ENCODE measurements at places on chromosomes 11 and 22.

- no peak for DNase-seq
Measured at GRCh38 chr22:49929211-49929979, 11.0 kb downstream of the CRELD2 start.

GRCh38 chr11:22042081-22042480, 150.8 kb upstream of the ANO5 start:
- DNase-seq, result no peak

DNA sequence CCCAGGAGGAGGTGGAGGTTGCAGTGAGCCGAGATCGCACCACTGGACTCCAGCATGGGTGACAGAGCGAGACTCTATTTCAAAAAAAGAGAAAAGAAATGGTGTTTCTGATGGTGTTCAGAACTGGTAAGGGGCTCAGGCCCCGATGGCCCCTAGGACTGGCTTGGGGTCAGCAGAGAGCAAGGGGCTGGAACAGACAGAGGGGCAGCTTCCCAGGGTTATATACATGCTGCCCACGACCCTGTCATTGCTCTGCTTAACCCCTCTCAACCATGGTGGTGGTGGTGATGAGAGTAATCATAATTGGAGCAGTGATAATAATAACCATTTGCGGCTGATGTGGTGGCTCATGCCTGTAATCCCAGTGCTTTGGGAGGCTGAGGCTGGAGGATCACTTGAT, 79.4 kb downstream of the CEP164 start:
- DNase-seq, result no peak

- DNase-seq, result no peak
Measured at GRCh38 chr11:69670158-69670845, 4.9 kb downstream of the LTO1 start.

- DNase-seq, result no peak
Measured at GRCh38 chr11:75635066-75635862, 33.6 kb downstream of the MAP6 start.

GRCh38 chr11:1060852-1061616, 13.6 kb upstream of the MUC2 start:
- peak; percentile 70 for DNase-seq

GRCh38 chr11:28048812-28049211, 59.1 kb downstream of the KIF18A start:
- no peak for DNase-seq

DNA sequence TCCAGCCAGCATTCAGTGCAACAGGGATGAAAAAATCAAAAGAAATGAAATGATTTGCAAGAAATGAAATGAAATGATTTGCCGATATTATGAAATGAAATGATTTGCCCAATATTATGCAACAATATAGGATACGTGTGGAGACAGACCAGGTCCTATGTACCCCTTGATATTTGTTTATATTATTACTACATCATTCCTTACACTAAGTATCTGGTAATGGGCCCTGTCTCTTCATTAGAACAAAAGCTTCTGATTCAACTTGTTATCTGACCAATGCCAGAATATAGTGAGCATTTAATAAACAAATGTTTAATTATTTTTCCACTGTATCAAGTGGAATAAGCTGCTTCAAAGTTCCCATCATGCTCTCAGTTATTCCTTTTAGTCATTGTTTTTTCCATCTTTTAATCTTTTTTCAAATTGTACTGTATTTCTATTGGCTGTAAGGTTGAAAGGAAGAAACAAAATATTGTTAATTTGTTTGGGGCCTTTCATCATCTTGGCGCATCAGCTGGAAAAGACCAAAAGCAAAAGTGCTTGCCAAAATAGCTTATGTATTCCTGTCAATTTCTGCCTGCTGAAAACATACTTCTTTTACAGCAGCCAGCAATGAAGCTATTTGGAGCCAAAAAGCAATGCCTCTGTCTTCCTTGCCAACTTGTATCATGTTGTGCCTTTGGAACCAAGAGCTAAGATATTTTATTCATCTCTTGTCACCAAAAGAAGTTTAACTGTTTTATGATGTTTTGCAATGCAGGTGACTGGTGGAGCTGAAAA, 2314.9 kb downstream of the LRRC4C start:
- DNase-seq, result no peak

DNA sequence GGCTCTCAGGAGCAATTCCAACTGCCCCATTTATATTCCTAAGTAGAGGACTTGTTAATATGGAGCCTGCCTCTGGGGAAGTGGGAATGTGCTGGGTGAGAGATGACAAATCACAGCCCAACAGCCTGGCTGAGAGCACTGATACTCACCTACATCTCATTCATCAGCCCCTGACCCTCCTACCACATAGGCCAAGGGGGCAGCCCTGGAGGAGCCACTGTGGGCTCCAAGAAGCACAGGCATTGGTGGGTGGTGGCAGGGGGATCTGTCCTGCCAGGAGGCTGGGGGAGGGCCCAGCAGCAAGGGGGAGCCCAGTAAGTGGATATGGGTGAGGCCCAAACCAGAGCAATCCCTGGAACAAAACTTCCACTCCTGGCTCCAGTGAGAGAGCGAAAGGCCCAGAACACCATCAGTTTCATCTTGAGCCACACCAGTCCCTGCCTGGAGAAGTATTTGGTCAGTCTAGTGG, 79.7 kb downstream of the BUD13 start:
- DNase-seq, result no peak

DNA sequence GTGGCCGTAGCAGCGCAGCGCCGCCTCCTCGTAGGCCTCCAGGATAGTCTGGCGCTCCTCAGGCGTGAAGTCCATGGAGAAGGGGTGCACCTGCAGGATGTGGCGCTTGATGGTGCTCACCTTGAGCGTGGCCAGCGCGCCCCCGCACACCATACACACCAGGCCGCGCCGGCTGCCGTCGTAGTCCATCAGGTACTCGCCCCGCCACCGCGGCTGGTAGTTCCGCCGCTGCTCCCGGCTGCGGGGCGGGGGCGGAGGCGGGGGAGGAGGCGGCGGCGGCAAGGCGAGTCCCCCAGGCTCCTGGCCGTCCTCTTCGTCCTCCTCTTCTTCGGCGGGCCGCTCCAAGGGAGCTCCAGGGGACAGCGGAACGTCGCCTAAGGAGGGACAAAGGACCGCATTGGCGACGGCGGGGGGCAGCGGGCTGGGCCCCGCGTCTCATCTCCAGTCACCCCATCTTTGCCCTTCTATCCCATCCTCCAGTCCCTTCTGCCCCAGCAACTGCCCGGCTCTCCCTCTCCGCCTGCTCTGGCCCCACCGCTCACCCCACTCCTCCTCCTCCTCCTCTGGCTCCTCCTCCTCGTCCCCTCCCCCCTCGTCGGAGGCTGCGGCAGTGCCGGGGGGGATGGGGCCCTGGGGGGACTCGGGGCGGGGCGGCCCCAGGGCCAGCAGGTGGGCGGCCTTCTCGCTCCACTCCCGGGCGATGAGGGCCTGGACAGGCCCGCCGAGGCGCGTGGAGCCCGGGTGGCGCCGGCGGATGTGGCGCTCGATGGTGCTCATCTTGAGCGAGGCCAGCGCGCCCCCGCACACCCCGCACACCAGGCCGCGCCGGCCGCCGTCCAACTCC, 4.9 kb downstream of the ZFTA start:
- DNase-seq, result no peak

GRCh38 chr11:118907051-118908042, 18.4 kb downstream of the BCL9L start:
- DNase-seq, result no peak

DNA sequence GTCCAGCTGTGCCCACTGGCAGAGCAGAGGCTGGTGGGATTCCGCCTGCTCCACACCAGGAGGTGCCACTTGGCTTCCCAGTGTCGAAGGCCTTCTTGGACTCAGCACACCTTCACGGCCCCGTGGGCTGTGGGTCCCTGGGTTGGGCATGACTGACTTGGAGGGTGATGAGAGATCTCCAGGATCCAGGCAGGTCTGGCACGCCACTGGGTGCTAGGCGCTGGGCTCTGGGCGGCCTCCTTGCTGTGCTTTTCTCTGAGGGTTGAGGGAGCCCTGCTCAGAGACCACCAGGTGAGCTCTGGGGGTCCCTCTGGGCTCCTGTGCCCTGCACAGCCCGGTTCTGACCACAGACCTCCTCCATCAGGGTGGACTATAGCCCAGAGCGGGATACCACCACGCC, 12.3 kb downstream of the LRP5 start:
- DNase-seq, result no peak

- DNase-seq, result no peak
Measured at GRCh38 chr11:107271425-107271824, 186.2 kb downstream of the CWF19L2 start.

- no peak for DNase-seq
Measured at GRCh38 chr11:46327829-46328228, 19.4 kb upstream of the DGKZ start.

DNA sequence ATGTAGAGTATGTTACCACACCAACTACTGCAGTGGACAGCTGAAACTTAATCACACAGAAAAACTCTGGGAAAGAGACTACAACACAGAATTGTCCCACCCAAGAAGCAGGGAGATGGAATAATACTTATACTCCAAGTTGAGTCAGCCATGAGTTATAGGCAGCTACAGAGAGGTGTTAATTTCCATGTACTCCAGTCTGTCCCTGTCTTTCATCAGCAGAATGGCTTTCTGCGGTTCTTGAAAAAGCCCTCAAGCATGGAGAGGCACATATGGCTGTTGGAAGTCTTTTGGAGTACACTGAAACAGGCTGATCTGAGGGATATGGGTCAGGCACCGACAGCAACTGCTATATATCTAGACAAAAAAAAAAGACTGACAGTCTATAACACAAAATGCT, 219.5 kb downstream of the DLG2 start:
- no peak for DNase-seq

- no peak for DNase-seq
Measured at GRCh38 chr22:35604621-35605368, 12.3 kb downstream of the MB start.

DNA sequence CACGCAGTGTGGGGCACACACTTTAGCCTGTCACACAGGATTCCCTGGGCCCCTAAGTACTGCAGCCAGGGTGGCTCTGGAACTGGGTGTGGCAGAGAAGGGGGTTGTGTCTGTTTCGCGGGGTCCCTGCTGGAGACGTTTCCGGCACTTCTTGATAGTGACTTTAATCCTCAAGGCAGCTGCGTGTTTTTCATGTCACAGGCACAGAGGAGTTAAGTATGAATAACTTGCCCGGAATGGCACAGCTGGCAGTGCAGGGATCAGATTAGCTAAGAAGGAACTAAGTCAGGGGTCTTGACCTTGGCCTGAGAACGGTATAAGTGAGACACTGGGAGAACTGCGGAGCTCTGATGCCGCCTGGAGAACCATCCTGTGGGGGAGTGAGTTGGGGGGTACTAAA, 7.5 kb upstream of the KRTAP5-7 start:
- DNase-seq, result no peak

DNA sequence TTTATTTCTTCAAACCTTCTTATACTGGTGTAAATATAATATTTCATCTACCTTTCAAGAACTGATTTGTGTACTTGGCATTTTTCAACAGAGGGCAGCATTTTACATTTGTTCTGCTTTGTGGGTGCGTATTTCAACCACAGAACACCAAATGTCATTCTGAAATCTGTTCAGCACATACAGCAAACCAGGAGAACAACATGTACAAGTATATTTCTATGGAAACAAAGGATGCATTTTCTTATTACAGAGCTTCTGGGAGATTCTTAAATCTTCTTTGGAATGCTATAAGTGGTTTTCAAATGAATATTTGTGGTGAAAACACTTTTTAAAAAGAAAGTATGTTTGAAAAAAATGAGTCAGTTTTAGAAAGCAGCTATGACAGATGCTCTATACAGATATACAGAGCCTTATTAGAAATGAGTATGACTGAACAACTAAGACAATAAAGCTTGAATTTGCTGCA, 946.0 kb downstream of the FAM181B start:
- peak; percentile 66 for DNase-seq

- no peak for DNase-seq
Measured at GRCh38 chr11:83054904-83055380, 16.8 kb downstream of the RAB30 start.

GRCh38 chr11:44261800-44262591, 47.9 kb downstream of the ALX4 start:
- DNase-seq, result no peak

- DNase-seq, result no peak
Measured at GRCh38 chr11:66326261-66327111, 9.6 kb upstream of the CD248 start.

DNA sequence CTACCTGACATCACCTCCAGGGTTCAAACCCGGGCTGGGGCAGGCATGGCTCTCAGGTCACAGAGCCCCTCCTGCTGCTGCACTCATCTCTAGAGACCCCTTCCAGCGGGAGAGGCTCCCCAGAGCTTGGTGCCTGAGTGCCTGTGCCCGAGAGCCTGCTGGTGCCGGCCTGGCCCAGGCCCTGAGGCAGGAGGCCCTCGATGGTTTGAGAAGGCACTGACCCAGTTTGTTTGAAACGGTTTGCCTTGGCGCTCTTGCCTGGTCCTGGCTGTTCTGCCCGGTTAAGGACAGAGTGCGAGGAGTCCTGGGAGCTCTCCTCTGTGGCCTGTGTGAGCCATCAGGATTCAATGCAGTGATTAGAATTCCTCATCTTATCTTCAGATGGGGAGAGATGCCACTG, 88.9 kb downstream of the TBC1D22A start:
- no peak for DNase-seq

GRCh38 chr11:68524681-68525080, 64.1 kb downstream of the PPP6R3 start:
- no peak for DNase-seq

GRCh38 chr11:13970986-13971385, 8.5 kb downstream of the SPON1 start:
- no peak for DNase-seq

GRCh38 chr22:28658448-28658847, 21.2 kb downstream of the TTC28 start:
- no peak for DNase-seq

- DNase-seq, result no peak
Measured at GRCh38 chr22:46655861-46656608, 35.8 kb downstream of the GRAMD4 start.

DNA sequence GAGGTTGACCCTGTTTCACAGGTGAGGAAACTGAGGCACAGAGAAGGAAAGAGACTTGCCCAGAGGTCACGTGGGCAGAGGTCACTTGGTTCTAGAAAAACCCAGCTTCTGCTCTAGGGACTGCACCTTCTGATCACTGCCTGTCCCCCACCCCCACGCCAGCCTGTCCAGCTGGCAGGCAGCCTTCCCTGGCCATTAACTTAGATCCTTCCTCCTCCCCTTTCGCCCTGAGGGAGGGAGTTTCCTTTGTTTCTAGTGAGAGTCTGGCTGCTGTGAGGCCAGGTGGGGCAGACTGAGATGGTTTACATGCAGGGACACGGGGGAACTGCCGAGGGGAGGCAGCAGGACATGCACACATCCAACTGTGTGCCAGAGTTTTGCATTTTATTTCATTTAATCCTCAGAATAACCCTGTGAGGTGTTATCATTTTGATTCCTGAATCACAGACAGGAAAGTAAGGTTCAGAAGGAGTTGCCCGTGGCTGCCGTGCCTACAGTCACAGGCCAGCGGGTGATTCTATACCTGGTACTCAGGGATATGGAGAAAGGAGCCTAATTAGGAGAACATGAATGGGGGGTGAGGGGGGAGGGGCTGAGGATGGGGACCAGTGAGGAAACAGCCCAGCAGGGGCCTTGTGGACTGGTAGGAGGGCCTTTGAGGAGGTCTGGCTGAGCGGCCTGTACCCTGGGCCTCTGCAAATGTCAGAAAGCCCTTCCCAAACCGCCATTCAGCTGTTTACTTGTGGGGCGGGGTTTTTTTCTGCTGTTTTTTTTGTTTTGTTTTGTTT, 3.4 kb downstream of the FAM83F start:
- no peak for DNase-seq

- no peak for DNase-seq
Measured at GRCh38 chr11:80173371-80174136, 732.7 kb upstream of the TENM4 start.
